ENCODE measurements at places on chromosomes 6 and 20.

DNA sequence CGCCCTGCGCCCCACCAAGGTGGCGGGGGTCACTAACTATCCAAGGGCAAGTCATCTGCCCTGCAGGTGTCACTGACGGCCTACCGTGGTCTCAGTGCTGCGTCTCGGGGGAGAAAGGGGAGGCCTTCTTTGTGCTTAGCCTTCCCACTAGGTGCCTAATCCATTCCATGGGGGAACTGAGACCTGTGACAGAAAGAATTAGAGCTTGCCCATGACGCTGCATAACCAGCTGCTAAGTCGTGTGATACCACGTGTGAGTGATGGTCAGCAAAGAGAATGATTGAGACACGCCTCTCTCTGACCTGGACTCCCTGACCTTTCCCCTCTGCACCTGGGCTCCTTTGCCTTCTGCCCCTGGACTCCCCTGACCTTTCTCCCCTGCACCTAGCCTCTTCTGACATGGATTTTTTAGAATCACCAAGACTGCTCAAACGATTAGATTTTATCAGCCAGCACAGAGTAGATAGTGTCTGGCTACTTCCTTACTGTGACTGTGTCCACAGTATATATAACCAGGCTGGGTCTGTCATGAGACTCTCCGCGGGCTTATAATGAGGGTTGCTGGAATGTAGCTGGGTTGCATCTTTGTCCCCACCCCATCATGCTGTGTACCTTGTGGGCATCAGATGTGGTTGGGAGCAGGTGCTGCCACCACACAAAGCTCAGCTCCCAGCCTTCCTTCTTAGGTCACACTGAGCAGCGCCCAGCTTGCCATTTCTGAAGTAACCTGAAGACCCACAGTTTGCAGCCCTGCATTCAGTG, 140.6 kb downstream of the TMEM242 start:
- H3K27me3 ChIP-seq: no peaks in the 10 kb centered on the region
- no peak overlapping the region for H3K27ac ChIP-seq
- H3K4me1 ChIP-seq: no peaks in the 10 kb centered on the region
- H3K4me3 ChIP-seq: no peak overlapping the region

GRCh38 chr6:4125933-4126864, 9.2 kb downstream of the ECI2 start:
- H3K36me3 ChIP-seq: peaks cover 79% of the 10 kb centered on the region
- DNase-seq: no peak
- H3K4me3 ChIP-seq: no peak overlapping the region
- no peaks in the 10 kb centered on the region for H3K4me1 ChIP-seq
- no peak overlapping the region for H3K27ac ChIP-seq
- H3K27me3 ChIP-seq: no peaks in the 10 kb centered on the region

DNA sequence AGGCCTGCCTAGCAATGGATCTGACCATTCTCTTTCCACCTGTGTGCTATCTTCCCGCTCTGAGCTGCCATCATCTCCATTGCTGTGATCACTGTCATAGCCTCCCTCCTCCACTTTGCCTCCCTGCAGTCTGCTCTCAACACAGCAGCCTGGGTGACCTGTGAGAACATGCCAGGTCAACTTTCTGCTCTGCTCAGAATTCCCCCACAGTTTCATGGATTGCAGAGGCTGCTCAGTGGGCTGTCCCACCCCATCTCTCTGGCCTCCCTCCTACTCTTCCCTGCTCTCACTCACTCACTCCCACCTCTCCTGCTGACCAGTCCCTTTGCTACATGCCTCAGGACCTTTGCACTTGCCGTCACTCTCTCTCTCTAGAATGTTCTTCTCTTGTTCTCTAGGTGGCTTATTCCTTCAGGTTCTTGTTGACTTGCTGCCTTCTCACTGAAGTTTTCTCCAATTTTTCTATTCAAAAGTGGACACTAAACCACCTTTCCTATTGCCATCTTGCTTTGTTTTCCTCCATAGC, 159.9 kb downstream of the CD83 start:
- no peak overlapping the region for H3K4me3 ChIP-seq
- H3K4me1 ChIP-seq: peaks cover 47% of the 10 kb centered on the region
- H3K27me3 ChIP-seq: no peaks in the 10 kb centered on the region
- DNase-seq: peak; percentile 41
- peak overlapping the region; percentile 92 for H3K27ac ChIP-seq

GRCh38 chr6:45052325-45052724, 275.8 kb upstream of the RUNX2 start:
- no peaks in the 10 kb centered on the region for H3K36me3 ChIP-seq
- H3K4me3 ChIP-seq: no peak overlapping the region
- DNase-seq: no peak
- no peak overlapping the region for H3K27ac ChIP-seq

DNA sequence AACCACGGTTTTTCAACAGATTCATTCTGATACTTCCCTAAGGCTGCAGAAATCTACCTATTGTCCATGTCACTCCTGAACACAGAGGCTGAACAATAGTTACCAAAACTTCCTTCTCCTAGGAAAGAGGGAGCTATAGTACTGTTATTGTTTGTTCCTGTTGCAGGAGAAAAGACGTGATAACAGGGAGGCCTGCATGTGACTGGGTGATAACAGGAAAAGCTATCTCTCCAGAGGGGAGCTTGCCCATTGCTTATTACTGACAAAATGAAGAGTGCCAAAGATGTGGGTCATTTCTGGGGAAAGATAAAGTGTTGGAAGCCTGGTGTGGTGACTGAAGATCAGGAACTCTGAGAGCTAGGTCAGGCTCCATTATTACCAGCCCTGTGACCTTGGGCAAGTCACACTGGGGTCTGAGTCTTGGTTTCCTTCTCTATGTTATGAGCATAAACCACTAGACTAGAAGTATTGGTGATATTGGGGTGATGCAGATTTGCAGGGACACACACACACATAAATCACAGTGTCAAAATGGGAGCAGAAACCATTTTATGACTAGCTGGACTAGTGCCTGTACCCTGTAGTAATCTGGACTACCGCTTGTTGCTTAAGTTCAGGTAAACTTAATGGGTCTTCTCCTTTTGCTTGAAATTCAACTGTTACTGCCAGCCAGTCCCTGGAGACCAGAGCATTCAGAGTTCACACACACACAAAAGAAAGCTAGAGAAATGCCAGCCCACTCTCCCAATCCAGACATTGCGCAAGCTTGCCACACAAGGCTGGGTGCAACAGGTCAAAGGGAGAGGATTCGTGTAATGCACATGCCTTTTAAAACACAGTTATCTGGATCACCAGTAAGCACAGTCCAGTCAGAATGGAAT, 136.0 kb upstream of the CNR1 start:
- DNase-seq: no peak
- H3K27me3 ChIP-seq: no peaks in the 10 kb centered on the region
- H3K4me1 ChIP-seq: no peaks in the 10 kb centered on the region
- no peak overlapping the region for H3K27ac ChIP-seq

- H3K27me3 ChIP-seq: no peaks in the 10 kb centered on the region
- no peaks in the 10 kb centered on the region for H3K4me1 ChIP-seq
- H3K27ac ChIP-seq: no peak overlapping the region
- no peak for DNase-seq
- H3K36me3 ChIP-seq: no peaks in the 10 kb centered on the region
Measured at GRCh38 chr6:15761045-15761502, 98.2 kb upstream of the DTNBP1 start.

DNA sequence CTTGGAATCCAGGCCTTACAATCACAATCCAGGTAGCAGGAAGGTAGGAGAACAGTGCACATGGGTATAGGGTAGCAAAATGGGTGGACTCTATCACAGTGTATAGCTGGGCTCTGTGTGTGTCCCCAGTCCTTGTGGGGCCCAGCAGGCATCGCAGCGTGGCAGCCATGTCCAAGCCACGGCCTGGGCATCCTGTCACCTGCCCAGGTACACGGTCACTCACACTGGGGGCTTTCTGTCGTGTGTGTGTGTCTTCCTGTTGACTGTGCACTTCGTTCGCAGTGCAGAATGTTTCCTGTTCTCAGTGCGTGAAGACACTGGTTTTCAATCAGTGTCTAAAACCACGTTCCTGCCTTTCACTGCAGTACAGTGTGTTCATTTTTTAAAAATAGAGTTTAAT, 523.2 kb upstream of the JARID2 start:
- no peak overlapping the region for H3K27ac ChIP-seq
- no peak for DNase-seq
- H3K27me3 ChIP-seq: no peaks in the 10 kb centered on the region

DNA sequence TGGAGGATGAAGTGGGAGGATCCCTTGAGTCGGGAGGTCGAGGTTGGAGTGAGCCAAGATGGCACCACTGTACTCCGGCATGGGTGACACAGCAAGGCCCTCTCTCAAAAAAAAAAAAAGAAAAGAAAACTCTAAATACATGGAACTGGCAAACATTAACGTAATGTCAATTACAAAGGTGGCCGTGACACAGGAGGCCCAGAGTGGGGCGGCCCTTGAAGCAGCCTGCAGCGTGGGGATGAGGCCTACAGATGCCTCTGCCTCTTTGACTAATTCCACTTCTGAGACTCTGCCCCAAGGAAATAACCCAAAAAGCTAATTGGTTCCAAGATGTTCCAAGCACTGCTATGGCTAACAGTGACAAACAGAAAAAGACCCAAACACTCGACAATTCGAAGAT, 21.2 kb downstream of the ZBTB46 start:
- no peaks in the 10 kb centered on the region for H3K4me1 ChIP-seq
- H3K36me3 ChIP-seq: no peaks in the 10 kb centered on the region
- H3K27me3 ChIP-seq: no peaks in the 10 kb centered on the region
- no peak for DNase-seq

DNA sequence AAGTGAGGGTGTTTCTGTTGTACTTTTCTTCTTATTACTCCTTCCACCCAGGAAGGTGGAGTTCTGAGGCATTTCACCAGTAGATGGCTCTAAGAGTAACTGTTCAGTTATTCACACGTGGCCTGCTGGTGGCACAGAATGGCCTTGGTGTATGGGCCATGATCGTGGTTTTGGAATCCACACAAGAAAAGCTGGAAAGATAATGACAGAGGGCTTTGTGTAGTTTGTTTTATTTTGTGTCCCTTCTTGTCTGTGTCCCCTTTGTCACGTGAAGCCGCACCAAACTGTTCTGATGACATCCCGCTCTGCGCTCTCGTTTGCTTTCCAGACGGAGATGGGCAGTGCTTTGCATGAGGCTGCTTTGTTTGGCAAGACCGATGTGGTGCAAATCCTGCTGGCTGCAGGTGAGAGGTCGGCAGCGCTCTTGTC, 93.4 kb downstream of the ANKS1A start:
- H3K27me3 ChIP-seq: no peaks in the 10 kb centered on the region
- peaks cover 38% of the 10 kb centered on the region for H3K36me3 ChIP-seq
- DNase-seq: no peak
- no peak overlapping the region for H3K4me3 ChIP-seq

- no peak overlapping the region for H3K4me3 ChIP-seq
- DNase-seq: peak; percentile 62
- no peak overlapping the region for H3K27ac ChIP-seq
- H3K27me3 ChIP-seq: no peaks in the 10 kb centered on the region
- no peaks in the 10 kb centered on the region for H3K36me3 ChIP-seq
Measured at GRCh38 chr20:45300961-45301360, 5.7 kb upstream of the RBPJL start.

GRCh38 chr6:13470238-13471140, 16.9 kb downstream of the GFOD1 start:
- no peak for DNase-seq
- no peaks in the 10 kb centered on the region for H3K4me1 ChIP-seq
- H3K4me3 ChIP-seq: no peak overlapping the region
- H3K27me3 ChIP-seq: no peaks in the 10 kb centered on the region

DNA sequence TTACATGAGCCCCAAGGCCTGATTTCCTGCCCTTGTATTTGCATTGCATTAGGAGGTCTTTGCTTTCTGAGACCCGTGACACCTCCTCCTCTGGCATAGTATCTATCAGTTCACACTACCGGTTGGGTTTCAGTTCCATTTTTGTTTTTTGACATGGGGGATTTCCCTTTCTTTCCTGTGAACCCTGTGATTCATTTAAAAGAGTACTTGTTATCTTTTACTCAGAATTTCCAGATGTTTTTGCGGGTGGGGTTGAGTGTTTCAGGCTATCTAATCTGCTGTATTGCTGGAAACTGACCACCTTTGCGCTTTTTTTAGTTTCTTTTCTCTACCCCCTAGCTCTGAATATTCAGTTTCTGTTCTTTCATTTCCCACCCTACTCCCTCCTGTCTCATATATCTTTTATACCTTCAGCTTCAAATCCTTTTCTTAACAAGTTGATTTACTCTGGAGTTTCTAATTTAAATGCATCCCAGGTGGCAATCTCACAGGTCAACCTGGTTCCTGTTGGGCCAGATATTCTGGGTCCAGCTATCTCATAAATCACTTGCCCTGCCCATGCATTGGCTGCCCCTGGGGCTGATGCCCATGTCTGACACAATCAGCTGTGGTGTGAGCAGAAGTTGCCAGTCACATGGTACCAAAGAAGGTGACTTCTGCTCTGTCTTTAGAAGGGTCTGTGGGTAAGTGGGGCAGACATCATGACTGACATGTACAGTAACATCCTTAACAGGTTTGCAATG, 14.3 kb upstream of the NCOA3 start:
- no peak for DNase-seq
- no peaks in the 10 kb centered on the region for H3K4me1 ChIP-seq
- H3K27me3 ChIP-seq: no peaks in the 10 kb centered on the region

DNA sequence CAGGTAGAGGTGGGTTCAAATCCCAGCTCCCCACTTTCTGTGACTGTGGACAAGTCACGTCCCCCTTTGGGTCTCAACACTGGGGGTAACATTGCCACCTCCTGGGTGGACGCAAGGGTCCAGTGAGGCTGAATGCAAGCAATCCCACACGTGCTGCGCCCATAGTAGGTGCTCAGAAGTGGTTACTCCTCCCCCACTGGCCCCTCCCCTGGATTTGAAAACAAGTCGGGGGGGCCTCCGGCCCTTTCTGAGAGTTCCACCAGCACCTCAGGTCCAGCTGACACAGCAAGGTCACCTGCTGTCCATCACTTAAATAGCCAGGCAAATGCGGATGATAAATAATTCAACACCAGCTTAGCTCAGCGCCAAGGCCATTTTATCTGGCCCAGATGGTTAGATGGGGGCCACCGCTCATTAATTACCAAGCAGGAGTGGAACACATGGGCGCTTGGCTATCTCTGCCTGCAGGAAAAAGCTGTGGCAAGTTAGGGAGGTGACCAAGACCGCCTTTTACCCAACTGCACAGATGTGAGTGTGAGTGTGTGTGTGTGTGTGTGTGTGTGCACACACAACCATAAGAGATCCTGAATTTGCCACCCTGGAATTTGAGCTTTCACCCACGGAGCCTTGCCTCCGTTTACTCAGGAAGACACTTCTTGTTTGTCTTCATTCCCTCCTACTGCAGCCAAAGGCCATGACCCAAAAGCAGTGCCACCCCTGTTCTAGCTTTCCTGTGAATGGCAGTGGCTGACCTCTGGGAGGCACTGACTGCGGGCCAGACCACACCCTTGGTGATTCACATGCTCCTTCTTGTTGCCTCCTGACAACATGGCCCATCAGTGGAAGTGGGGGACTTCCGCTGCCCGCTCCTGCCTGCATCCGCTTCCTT, 34.7 kb upstream of the KCNB1 start:
- no peak overlapping the region for H3K4me3 ChIP-seq
- H3K27me3 ChIP-seq: peaks cover 30% of the 10 kb centered on the region
- no peaks in the 10 kb centered on the region for H3K36me3 ChIP-seq
- DNase-seq: no peak
